ENCODE measurements at places on chromosomes 1 and 21. TPM values are rescaled to one million over a fixed set of nuclear protein-coding genes. Genes with fewer than 3 reads are reported as not detected.

Gene TCEA3
- 7.8 TPM for total RNA-seq

GRCh38 chr1:186139115-186139514, 235.9 kb downstream of the TPR start:
- H3K36me3 ChIP-seq: 0 out of 2 replicates have a peak, but pooled peaks cover 4% of the 10 kb centered on the region
- DNase-seq: no peak
- H3K27ac ChIP-seq: no peak overlapping the region
- no peaks in the 10 kb centered on the region for H3K27me3 ChIP-seq
- peaks cover 21% of the 10 kb centered on the region for H3K4me1 ChIP-seq

Gene CRP
- not detected for total RNA-seq

DNA sequence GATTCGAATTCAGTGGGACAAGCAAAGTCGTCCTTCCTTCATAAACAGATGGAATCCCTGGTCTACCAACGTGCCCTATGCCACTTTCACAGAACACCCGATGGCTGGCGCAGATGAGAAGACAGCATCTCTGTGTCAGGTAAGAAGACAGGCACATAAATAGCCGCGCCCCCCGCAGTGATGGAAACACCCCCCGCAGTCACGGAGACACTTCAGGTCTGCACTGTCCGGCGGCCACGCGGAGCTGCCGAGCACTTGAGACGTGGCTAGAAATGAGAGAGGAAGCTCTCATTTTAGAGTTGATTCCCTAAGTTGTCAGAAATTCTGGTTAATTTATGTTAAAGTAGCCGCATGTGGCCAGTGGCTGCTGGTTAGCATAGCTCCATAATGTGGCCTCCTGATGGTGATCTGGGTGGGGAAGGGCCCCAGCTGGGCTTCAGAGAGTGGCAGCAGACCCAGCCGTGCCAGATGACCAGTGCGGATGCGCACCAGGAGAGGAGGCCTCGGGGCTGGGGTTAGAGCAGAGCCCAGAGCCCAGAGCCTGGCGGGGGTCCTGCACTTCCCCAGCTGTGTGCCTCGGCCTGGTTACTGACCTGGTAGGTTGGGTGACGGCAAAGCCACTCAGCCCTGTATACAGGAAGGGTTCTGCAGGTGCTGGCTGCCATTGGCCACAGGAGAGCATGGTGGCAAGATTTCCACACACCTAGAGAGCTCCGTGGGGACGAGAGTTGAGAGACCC, 2.9 kb downstream of the TPRG1L start:
- no peak overlapping the region for H3K4me3 ChIP-seq
- no peaks in the 10 kb centered on the region for H3K27me3 ChIP-seq
- H3K27ac ChIP-seq: no peak overlapping the region
- peaks cover 4% of the 10 kb centered on the region for H3K36me3 ChIP-seq
- H3K4me1 ChIP-seq: peaks cover 25% of the 10 kb centered on the region
- DNase-seq: no peak

GRCh38 chr1:172350856-172351255, 69.6 kb upstream of the C1orf105 start:
- no peak for DNase-seq
- H3K36me3 ChIP-seq: peaks cover 18% of the 10 kb centered on the region
- no peak overlapping the region for H3K4me3 ChIP-seq
- H3K27me3 ChIP-seq: no peaks in the 10 kb centered on the region

- no peak overlapping the region for H3K27ac ChIP-seq
- H3K4me3 ChIP-seq: no peak overlapping the region
- H3K4me1 ChIP-seq: peaks cover 22% of the 10 kb centered on the region
- H3K36me3 ChIP-seq: no peaks in the 10 kb centered on the region
Observed at GRCh38 chr1:14740016-14740415, 141.5 kb downstream of the KAZN start.

Gene PLPPR5
- not detected for total RNA-seq

GRCh38 chr1:233364026-233364425, 36.5 kb downstream of the MAP3K21 start:
- H3K27ac ChIP-seq: no peak overlapping the region
- no peak overlapping the region for H3K4me3 ChIP-seq
- DNase-seq: no peak
- peaks cover 6% of the 10 kb centered on the region for H3K27me3 ChIP-seq

DNA sequence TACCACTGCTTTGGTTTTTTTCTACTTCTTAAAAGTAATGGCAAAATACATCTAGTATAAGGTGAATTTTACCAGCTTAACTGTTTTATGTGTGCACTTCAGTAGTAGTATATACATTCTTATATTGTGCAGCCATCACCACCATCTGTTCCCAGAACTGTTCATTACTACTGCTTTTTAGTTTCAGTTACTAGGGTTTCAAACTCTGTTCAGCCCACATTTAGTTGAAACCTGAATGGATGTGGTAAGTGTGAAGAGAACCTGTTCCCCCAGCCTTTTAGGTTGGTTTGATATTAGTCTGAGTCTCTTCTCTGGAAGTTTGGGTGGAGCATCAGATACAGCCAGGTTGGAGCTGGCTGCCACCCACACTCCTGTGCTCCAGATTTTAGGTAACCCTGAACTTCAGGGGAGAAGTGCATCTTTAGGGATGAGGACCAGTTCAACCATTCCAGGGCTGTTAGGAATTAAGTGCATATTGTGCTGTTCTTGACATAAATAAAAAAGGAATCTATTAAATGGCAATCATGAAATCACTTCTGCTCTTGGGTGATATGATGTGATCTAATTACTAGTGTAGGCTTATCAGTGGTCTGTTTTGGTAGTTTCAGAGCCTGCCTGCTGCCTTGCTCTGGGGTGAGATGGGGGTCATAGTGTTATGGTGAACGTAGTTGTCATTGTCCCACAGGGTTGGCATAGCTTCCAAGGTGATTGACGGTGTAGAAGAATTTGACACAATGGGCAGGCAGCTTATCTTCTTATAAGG, 32.1 kb downstream of the URB2 start:
- H3K36me3 ChIP-seq: peaks cover 7% of the 10 kb centered on the region
- no peak overlapping the region for H3K27ac ChIP-seq
- no peak for DNase-seq

Gene PKP1
- 0.02 TPM for total RNA-seq

Gene HCRTR1
- not detected for total RNA-seq

DNA sequence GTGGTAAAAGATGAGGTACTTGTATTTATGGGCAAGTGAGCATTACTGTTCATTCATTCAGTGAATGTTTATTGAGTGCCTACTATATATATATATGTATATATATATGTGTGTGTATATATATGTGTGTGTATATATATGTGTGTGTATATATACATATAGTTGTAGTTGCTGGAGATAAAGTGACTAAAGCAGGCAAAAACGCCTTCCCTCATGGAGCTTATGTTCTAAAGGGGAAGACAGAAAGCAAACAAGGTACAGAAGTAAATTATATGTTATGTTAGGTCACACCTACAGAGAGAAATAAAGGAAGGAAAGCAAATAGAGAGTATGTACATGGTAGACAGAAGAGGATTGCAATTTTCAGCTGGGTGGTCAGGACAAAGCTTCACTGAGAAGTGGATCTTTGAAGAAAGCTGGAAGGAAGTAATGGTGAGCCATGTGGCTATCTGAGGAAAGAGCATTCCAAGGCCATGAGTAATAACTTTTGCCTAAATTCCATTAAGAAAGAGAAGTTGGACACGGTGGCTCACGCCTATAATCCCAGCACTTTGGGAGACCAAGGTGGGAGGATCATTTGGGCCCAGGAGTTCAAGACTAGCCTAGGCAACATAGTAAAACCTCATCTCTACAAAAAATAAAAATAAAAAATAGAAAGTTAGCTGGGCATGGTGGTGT, 33.5 kb upstream of the KLF17 start:
- peaks cover 3% of the 10 kb centered on the region for H3K27me3 ChIP-seq
- H3K4me1 ChIP-seq: peaks cover 17% of the 10 kb centered on the region
- H3K27ac ChIP-seq: peak overlapping the region; percentile 56
- H3K36me3 ChIP-seq: no peaks in the 10 kb centered on the region

DNA sequence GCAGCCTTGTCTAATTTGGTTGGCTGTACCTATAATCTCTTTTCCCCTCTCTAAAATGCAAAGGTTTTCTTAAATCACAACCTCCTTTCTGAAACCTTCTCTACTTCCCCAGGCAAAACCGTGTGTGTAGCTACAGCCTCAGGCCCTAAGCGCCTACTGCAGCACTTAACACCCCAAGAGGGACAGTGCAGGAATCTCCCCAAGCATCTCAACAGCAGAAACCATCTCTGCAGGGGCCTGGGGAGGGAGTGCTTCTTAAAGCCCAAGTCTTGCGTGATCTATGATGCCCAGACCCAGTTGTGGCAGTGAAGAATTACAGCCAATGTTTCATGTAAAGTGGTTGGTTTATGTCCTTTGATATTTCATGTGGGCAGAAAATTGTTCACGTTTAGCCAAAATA, 159.3 kb downstream of the DSCAM start:
- DNase-seq: no peak
- H3K36me3 ChIP-seq: peaks cover 12% of the 10 kb centered on the region
- H3K27ac ChIP-seq: no peak overlapping the region

DNA sequence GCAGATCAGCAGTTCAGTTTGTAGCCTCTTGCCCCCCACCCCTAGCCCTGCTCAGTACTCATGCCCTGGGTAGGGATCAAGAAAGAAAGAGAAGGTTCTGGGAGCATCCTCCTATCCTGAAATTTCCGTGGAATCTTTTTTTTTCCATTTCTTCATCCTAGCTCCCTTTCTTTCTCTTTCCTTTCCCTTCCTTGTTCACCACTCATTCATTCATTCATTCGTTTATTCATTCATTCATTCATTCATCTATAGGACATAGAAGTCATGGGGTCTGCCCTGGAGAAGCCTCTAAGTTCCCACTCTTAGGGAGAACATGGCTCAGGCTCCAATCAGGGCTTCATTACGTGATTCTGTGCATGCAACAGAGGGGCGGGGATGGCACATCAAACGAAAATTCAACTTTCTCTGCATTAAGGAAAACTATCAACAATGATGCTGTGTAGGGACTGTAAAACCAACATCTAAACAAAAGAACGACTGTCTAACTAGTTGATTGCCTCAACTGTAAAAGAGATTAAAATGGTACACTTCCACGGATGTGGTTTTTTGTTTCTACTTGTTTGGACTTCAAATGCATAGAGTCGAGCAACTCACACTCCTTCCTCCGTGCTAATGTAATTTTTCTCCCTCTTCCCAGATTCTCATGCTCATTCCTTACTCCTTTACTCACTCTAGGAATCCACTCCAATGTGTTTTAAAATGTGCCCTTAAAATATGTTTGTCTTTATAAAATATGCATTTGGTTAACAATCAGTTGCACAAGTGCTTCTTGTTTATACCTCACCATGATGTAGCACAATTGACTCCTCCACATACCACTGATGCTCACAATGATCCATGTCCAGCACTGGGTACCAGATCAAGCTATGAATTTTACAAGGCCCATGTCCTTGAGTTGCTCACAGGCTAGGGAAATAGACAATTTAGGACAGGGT, 101.2 kb upstream of the SLC2A1 start:
- peaks cover 39% of the 10 kb centered on the region for H3K4me1 ChIP-seq
- H3K27ac ChIP-seq: peak overlapping the region; percentile 12
- H3K27me3 ChIP-seq: peaks cover 7% of the 10 kb centered on the region
- no peaks in the 10 kb centered on the region for H3K36me3 ChIP-seq
- H3K4me3 ChIP-seq: peak overlapping the region; percentile 5

- DNase-seq: no peak
- no peak overlapping the region for H3K4me3 ChIP-seq
- peaks cover 13% of the 10 kb centered on the region for H3K27me3 ChIP-seq
- H3K27ac ChIP-seq: no peak overlapping the region
- H3K4me1 ChIP-seq: peaks cover 22% of the 10 kb centered on the region
- H3K36me3 ChIP-seq: peaks cover 5% of the 10 kb centered on the region
Observed at GRCh38 chr1:201444792-201445191, 23.3 kb upstream of the TNNI1 start.

Gene UBXN11
- total RNA-seq: 10.6 TPM

DNA sequence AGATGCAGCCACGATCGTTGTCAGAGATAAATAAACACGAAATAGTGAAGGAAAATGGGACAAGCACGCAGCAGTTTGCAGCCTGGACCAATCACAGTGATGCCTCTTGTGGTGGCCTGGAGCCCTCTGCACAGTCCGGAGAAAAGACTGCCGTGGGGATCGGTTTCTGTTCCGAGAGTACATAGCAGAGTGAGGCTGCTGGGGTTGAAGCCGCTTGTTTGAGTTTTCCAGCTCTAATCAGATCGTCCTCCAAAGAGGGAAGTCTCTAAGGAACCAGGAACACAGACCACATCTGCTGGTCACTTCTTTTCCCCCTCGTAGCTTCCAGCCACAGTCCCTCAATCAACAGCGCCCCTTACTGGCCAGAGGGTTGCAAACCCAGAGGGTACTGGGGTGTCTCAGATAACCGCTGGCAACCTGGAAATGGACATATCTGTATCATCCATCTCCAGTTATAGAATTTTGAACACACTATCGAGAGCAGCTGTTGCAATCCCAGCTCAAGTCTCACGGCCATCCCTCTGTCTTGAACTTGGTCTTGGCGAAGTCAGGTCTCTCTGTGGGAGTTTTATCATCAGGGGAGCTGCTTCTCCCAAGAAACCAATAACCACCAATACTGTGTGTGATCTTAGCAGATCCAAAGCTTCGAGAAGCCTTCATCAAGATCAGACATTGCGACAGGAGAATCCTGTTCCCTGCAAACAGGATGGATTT, 57.4 kb downstream of the OLIG1 start:
- peak; percentile 54 for DNase-seq
- 0 out of 2 replicates have a peak, but pooled peaks cover 5% of the 10 kb centered on the region for H3K4me1 ChIP-seq
- H3K27me3 ChIP-seq: peaks cover 38% of the 10 kb centered on the region
- H3K36me3 ChIP-seq: no peaks in the 10 kb centered on the region
- H3K4me3 ChIP-seq: peak overlapping the region; percentile 90
- H3K27ac ChIP-seq: no peak overlapping the region

- no peaks in the 10 kb centered on the region for H3K4me1 ChIP-seq
- peaks cover 17% of the 10 kb centered on the region for H3K27me3 ChIP-seq
- DNase-seq: no peak
- H3K4me3 ChIP-seq: no peak overlapping the region
- no peaks in the 10 kb centered on the region for H3K36me3 ChIP-seq
Observed at GRCh38 chr1:27218736-27219135, 15.7 kb upstream of the WDTC1 start.

DNA sequence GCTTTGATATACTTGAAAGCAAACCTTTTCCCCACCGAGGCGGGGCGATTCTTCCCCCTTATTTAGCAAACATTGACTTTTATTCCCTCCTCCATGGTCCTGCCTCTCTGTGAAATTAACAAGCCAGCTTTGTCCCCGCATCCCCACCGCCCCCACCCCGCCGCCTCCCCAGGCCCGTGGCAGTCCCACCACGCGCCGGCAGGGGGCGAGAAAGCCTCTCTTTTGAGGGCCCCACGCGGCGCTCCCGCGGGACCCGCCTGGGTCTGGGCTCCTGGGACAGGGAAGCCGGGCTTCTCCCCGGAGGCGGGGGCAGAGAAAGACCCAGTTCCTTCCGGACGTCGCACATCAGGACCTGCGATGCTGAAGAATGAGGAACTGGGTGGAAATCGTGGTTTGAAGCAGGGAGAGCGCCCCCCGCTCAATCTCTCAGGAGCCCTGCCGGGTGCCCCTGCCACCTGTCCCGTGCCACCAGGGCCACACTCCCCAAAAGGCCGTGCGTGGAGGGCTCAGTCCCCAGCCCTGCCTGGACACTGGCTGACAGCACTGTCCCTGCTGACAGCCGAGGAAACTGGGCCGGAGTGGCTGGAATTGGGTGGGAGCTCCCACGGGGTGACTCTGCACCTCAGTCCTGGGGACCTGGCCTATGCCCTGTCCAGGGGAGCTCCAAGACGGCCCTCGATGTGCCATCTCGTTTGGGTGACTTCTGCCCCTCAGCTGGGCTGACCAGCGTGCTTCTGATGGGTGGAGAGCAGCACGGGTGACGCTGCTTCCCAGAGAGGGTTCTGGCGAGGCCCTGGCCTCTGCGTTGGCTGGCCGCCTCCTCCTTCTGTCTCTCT, 8.6 kb upstream of the ACTRT2 start:
- no peak overlapping the region for H3K4me3 ChIP-seq
- no peak overlapping the region for H3K27ac ChIP-seq

Gene TIE1
- total RNA-seq: 0.31 TPM

GRCh38 chr1:150567341-150567716, 12.1 kb downstream of the MCL1 start:
- peak overlapping the region; percentile 96 for H3K27ac ChIP-seq
- H3K4me1 ChIP-seq: peaks cover 76% of the 10 kb centered on the region
- peaks cover 65% of the 10 kb centered on the region for H3K27me3 ChIP-seq
- H3K4me3 ChIP-seq: peak overlapping the region; percentile 96
- no peak for DNase-seq
- H3K36me3 ChIP-seq: peaks cover 22% of the 10 kb centered on the region

All from HFFc6 (cell line).